ENCODE measurements at places on chromosomes 7 and 10.

- no peak for DNase-seq
Measured at GRCh38 chr10:86064219-86064618, 302.4 kb downstream of the GRID1 start.

- DNase-seq: no peak
Measured at GRCh38 chr7:70214071-70214470, 615.8 kb downstream of the AUTS2 start.

- DNase-seq: no peak
Measured at GRCh38 chr10:36761121-36761520, 364.3 kb upstream of the ANKRD30A start.

DNA sequence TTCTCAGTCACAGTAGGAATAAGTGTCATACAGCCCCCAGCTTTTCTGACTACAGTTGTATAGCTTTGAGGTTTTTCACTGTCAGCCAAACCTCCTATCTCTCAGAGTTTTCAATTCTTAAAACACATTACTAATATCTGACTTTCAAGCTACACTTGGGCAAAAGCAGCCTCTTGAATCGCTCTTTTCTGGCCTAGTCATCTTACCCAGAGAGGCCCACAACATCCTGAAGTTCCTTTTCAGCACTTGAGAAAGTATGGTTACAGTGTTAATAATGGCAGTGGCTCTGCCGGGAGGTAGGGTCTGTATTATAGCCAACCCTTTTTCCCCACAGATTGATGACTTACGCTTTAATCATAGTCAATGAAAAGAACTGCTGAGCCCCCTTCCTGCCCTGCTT is 181.0 kb downstream of the LRRC4 start:
- DNase-seq: no peak

DNA sequence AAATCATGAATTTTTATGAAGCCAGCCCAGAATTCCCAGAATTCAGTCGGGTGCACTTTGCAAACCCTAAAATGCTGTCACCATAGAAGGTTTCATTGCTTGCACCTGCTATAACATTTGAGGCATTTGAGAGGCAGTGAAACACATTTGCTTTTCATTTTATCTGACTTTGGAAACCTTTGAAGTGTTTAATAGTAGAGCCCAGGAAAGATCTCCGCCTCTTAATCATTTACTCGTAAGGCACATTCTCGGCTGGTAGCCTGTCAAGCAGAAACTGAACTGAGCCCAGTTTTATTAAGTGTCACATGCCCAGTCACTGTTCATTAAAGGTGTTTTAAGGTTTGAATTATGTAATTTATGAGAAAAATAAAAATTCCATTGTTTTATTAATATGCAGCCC is 247.6 kb downstream of the EMX2 start:
- DNase-seq: no peak

DNA sequence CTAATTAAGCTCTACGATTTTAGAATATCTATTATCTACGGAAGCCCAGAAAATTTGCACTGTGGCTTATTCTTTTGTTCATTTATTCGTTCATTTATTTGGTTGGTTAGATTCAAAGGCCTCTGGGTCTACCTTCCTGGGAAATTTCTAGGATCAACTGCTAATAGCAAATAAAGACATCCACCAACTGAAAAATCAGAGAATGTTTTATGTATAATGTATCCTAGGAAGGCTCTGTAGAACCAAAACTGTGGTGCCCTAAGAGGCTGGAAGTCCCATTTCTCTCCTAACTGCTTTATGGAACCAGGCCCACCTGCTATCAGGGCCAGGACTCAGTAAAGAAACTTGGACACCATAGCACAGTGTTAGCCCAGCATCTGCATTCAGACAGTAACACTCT is 923.4 kb upstream of the AUTS2 start:
- no peak for DNase-seq

DNA sequence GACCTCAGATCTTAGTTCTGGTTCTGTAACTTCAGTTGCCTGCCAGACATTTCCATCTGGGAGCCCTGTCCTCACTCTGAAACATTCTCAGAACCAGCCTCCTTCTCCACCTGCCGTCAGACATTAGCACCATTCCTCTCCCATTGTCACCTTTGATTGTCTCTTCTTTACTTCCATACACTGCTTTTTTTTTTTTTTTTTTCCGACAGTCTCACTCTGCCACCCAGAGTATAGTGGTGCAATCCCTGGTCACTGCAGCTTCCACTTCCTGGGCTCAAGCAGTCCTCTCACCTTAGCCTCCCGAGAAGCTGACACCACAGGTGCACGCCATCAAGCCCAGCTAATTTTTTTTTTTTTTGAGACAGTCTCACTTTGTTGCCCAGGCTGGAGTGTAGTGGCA is 21.1 kb upstream of the HIPK2 start:
- no peak for DNase-seq

GRCh38 chr10:113094114-113094486 is 144.1 kb downstream of the TCF7L2 start:
- DNase-seq: peak; percentile 43

DNA sequence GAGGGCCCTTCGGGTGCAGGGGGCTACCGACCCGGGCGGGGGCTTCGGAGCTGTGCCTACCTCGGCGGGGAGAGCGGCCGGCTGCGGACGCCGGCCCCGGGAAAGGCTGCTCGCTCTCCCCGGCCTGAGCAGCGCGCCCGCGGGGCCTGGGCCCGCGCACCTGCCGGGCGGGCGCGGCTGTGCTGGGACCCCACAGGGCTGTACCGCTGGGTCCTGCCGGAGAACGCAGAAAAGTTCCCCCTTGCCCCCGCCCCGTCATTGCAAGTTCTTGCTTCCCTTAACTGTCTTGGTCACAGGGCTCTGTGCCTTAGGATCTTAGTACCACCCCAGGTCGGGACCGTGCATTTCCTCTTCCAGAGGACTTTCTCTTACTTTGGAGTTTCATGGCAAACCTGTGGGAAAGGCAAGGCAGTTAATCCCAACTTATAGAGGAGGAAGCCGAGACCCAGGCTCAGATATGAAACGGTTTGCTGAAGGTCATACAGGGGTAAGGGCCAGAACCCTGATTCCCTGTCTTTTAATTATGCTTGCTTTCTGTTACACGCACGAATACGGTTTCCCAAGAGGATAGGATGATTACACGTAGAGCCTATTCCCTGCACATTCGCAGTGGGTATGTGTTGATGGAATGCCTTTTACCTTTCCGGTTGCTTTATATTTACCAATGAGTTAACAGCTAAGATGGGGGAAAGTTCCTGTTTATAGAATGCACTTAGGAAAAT is 652 bp downstream of the PCGF5 start:
- peak; percentile 41 for DNase-seq

DNA sequence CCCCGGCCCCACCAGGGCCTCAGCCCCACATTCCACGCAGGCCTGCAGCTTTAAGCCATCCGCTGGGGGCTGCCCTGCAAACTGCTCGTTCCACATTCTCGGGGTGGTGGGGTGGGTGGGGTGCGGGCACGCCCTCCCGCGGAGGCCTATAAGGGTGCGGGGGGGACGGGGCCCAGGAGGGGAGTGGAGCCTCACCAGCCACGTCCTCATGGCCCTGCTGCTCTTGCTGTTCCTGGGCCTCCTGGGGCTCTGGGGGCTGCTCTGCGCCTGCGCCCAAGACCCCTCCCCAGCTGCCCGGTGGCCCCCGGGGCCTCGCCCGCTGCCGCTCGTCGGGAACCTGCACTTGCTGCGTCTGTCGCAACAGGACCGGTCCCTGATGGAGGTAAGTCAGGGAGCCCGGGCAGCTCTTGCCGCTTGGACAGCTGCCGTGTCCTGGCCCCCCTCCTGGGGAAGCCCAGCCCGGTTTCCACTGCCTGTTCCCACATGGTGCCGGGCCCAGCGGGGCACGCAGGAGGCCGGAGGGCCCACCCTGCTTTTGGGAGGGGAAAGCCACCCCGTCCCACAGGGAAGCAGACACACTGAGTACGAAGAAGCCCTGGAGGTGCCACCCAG is at the start of gene CYP2W1:
TSS of gene CYP2W1 (plus strand) at position 178 of the 612 bp plus-strand sequence. CDS start at position 209, 31 bp downstream.
- DNase-seq: no peak

DNA sequence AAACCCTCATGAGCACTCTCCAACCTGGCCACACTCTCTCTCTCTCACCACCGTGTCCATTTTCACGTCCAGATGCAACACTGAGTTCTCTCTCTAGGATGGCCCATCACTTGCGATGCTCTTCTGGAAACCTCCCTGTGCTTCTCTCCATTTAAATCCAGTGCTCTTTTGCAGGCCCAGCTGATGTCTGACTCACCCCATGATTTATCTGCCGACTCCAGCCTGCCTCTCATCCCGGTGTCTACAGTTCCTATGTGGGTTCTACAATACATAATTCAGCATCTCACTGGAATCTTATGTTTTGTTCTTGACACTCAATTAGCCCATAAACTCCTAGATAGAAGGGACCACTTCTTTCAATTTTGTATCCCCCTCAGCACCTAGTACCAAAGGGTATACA is 5.0 kb downstream of the TPK1 start:
- peak; percentile 26 for DNase-seq

- no peak for DNase-seq
Measured at GRCh38 chr7:7214398-7215347, 32.3 kb downstream of the C1GALT1 start.
